COLO829 (cell line): ENCODE measurements at places on chromosomes 13 and 19.

- no peak for DNase-seq
Measured at GRCh38 chr13:73497430-73497829, 438.6 kb downstream of the KLF5 start.

DNA sequence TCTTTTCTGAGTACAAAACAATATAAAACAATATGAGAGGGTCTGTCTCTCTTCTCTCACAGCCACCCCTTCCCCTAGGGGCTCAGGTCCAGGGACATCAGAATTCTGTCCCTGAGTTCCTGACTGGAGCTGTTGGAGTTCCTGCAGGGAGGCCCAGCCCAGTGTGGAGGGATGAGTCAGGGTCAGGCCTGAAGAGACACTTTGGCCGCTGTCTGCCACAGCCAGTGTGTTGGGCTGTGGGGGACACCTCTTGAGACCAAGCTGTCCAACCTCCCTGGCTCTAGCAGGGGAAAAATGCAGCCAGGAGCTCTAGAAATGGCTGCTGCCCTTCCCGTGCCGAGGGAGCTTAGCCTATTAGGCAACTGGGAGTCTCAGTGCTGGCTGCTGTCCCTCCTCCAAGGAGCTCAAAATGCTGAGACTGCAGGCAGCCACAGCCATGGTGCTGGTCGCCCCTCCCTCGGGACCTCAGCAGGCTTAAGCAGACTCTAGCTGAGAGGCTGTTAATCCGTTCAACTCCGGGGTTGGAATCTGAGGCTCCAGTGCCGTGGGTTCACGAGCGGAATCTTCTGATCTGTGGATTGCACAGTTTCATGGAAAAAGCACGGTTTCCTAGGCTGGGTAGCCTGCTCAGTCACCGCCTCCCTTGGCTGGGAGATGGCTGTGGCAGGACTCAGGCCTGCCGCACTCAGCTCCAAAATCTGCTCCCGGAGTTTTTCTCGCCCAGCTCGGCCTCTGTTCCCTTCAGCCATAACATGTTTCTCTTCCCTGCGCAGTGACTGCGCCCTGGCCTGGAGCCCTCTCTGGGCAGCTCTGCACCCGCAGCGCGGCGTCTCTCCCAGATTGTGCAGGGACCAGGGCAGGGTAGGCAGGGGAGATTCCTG, 3.8 kb upstream of the ZNF626 start:
- no peak for DNase-seq

DNA sequence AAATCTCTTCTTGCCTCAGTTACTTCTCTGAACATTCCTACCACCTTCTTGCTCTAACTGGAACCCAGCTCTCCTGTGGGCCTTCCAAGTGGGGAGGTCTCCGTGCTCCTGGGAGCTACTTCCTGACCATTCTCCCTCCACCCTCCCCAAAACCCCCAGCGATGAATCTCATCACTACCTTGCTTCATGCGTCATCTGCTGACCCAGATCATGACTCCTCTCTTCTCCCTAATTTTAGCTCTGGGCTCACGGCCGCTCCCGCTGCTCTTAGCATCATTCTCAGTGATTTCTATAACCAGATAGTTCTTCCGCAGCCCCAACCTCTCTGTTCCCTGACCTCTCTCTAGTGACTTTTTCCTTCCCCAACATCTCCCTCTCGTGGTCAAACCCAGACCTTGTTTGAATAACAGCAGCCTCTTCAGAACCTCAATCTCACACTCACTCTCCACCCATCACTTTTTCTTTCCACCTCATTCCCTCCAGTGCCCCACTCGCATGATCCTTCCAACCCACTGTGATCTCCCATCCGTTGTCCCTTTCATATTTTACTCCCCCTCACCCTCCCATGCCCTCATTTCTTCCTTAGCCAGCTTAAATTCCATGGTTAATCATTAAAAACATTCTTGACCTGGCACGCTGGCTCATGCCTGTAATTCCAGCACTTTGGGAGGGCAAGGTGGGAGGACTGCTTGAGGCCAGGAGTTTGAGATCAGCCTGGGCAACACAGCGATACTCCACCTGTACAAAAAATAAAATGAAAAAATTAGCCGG, 21.8 kb downstream of the MRPS12 start:
- no peak for DNase-seq

DNA sequence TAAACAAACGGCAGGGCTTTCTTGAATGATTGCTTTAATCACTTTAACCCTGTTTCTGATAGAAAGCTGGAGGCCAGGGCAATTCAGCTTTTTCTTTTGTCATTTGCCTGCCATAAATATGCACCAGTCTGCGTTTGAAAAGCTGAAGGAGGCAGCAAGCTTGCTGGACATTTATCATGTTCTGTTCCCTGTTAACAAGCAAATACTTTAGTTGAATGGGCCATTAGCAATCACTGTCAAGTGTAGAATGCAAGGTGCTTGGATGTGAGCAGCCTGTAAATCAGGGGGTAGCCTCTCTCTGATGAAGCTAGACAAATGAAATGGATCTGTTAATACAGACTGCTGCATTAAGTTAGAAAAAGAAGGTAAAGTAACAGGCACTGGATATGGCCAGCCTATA, 7.6 kb downstream of the EFNB2 start:
- no peak for DNase-seq

DNA sequence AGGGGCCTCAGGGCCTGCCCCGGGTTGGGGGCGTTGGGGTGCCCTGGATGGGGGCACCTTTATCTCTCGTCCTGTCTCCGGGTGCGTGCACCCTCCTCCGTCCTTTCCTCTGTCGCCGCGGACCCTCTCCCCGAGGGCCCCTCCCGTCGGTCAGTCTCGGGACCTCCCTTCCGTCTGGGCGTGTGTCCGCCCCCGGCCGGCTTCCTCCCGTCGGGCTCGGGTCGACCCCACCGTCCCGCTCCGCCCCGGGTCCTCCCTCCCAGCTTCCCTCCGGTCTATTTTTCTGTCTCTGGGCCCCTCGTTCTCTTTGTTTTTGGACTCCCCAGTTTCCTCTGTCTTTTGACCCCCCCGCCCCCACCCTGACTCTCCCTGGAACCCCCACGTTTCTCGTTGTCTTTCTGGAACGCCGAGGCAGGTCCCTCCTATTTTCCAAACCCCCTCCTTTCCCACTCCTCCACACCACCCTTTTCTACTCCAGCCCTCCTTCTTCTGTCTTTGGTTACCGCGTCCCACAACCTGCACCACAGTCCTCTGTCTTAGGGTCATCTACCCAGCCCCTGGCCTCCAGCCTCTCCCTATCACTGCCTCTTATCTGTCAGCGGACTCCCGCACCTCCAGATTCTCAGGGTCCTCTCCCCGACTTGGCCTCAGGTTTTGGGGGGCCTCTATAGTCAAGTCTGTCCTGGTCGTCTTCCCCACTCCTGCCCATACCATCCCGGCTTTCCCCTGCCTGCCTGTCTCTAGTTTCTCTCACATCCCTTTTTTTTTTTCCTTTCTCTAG, 757 bp downstream of the EGLN2 start:
- DNase-seq, result no peak

GRCh38 chr13:69202996-69203395, 904.6 kb upstream of the ATXN8OS start:
- DNase-seq, result no peak

GRCh38 chr19:1520203-1520780, 3.6 kb upstream of the PLK5 start:
- no peak for DNase-seq

DNA sequence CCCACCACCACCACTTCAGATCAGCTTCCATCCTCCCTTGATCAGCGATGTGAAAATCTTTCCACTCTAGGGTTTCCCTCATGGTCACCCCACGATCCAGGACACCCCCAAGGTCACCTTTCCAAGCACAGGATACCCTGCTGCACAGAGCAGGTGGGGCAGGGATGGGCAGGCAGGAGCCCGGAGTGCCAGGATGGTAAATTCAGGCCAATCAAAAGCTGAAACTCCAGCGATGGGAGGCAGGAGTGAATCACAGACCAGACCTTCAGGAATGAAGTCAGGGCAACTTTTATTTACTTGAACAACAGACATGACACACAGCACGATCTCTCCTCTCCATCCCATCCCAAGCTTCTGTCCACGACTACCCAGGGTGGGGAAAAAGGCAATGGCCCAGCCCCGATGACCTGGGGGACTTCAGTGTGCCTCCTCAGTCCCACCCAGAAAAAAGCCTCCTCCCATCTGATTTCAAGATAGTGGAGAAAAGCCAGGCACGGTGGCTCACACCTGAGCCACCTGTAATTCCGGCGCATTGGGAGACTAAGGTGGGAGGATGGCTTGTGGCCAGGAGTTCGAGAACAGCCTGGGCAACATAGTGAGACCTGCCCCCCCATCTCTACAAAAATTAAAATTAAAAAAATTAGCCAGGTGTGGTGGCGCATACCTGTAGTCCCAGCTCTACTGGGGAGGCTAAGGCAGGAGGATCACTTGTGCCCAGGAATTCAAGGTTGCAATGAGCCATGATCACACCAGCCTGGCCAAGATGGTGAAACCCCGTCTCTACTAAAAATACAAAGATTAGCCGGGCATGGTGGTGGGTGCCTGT, 39.2 kb downstream of the ZSWIM4 start:
- no peak for DNase-seq

DNA sequence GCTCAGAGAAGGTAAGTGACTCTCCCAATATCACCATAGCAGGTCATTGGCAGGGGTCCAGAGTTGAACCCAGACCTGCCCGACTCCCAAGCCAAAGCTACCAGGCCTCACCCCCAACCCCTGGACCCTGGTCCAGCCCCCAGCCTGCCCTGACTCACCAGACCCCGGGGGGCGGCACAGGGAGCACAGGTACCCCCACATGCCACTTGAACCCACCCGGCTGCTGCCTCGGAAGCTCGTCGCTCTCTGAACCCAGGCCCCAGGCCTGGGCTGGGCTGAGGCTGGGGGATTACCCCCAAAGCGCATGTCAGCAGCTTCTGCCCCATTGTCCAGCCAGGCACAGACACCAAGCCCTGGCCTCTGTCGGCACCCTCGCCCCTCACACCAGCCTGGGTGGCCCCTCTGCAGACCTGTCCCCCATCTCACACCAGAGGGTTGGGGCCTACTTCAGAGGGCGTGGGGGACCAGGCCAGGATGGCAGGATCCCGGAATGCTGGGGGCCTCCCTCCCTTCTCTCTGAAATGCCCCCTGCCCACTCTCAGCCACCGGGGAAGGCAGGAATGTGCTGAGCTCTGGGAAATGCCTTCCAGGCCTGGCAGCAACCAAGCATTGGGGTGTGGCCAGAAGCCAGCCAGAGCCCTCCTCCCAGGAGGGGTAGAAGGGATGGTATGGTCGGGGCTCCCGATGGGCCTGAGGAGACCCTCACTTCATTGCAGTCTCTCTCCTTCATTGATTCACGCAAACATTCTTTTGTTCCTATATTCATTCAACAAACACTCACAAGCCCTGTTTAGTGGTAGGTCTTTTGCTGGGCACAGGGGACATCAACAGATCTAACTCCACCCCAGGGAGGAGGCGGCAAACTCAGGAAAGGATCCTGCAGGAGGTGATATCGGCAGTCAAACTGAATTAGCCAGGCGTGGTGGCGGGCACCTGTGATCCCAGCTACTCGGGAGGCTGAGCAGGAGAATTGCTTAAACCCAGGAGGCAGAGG, 1.7 kb upstream of the PRX start:
- no peak for DNase-seq

- no peak for DNase-seq
Measured at GRCh38 chr19:29546583-29547190, 20.9 kb downstream of the VSTM2B start.

DNA sequence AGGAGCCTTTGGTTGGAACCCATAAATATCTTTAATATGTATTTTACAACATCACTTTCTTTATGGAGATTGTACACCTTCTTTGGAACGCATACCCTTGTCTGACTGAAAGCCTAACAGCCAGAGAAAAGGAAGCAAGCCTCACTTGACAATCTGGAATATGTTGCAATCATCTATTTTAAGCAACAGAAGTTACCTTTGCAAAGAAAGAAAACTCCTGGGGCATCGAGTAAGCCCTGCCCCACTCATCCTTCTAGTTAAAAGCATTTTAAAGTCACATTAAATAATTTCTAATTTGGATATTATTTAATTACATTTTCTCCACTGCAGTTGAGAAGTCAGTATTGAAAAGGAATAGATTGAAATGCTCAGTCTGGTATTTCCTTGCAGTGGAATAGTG, 542.7 kb downstream of the MYO16 start:
- no peak for DNase-seq
